Coronary artery (tissue), 2 donors: ENCODE measurements at places on chromosomes 5 and 9.

GRCh38 chr5:157026789-157027424 lies 32.0 kb downstream of the HAVCR1 start:
- DNase-seq, result no peak

GRCh38 chr5:149005077-149005892 lies 57.6 kb downstream of the SH3TC2 start:
- no peak for DNase-seq

GRCh38 chr5:166377756-166378155 lies 1913.7 kb upstream of the WWC1 start:
- no peak for DNase-seq

GRCh38 chr9:97773723-97774122 lies 76.6 kb upstream of the XPA start:
- DNase-seq, result no peak

GRCh38 chr5:178336889-178337288 lies 104.3 kb upstream of the PHYKPL start:
- DNase-seq, result no peak

GRCh38 chr9:118330191-118330986 lies 626.2 kb downstream of the TLR4 start:
- DNase-seq, result no peak

DNA sequence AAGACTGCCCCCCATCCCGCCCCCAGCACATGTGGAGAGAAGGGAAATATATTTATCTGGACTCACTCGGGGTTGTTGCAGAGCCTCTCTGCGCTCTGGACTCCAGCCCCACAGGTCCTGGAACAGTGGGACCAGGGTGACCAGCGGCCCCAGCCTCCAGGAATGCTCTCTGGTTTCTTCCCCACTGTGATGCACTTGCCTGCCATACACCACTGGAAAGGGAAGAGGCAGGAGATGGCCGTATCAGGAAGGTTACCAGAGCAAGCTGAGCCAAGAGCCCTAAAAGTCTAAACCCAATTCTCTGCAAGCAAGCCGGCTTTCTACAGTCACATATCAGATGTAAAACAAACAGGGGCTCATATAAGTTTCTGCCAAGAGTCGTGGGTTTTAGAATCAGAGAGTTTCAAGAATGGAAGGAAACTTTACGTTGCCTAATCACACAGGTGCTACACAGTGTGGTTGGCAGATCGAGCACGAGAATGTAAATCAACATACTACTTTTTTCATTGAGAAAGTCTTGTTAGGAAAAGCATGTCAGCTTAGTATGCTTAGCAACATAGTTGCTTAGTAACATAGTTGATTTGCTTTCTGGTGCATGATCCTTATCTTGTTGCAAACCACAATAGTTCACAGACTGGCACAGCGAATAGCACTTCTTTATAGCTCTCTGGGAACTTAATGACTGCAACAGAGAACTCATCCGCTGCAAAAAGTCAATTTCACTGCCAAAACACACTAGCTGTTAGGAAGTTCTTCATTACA lies 201.2 kb downstream of the TARS1 start:
- DNase-seq, result no peak

- DNase-seq, result no peak
Measured at GRCh38 chr9:130159057-130159456, 13.1 kb upstream of the NCS1 start.

DNA sequence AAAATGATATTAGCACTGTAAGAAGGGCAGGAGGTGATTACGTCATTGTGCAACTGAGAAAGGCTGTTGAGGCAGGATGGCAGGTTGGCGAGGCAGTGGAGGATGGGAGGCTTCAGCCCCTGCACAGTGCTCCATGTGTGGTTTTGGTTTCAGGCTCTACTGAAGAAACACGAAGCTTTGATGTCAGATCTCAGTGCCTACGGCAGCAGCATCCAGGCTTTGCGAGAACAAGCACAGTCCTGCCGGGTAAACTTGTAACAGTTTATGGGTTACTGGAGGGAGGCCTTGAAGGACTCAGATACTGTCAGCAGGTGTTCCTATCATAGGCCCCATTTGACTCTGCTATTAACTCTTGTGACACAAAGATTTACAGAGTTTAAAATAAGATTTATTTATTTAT lies 35.1 kb downstream of the SPTAN1 start:
- DNase-seq, result no peak

DNA sequence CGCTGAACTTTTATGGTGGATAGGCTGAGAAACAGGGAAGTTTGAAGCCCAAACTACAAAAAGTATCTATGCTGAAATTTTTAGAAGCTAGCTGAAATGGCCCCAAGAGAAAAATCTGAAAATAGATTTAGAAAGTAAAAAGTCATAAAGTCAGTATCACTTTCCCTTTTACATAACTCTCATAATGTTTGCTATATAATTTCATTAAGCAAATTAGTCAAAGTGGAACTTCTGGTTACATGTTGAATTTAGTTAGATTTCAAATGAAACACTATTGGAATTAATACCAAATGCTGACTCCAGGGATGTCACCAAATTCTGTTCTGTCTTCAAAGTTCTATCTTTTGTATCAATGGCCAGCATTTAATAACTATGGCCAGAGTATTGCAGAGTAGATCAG lies 126.9 kb downstream of the TTC39B start:
- no peak for DNase-seq

- DNase-seq, result no peak
Measured at GRCh38 chr5:6556802-6557102, 76.1 kb downstream of the NSUN2 start.

DNA sequence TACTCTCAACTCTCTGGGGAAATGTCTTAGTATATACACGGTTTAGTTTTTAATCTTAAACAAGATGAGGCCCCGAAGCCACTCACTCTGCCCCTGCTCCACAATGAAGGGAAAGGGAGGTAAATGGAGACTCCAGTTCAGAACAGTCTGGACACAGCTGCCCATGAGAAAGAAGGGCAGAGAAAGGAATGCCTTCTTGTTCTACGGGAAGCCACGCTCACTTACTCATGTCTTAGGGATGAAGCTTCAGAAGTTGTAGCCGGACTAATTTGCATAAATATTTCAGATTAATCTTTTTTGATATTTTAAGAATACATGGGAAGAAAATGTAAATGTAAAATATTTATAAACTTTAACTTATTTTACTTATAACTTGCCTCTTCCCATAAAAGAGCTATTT lies 94.0 kb downstream of the COL23A1 start:
- no peak for DNase-seq

GRCh38 chr9:69258551-69258950 lies 66.5 kb upstream of the ENTREP1 start:
- no peak for DNase-seq

DNA sequence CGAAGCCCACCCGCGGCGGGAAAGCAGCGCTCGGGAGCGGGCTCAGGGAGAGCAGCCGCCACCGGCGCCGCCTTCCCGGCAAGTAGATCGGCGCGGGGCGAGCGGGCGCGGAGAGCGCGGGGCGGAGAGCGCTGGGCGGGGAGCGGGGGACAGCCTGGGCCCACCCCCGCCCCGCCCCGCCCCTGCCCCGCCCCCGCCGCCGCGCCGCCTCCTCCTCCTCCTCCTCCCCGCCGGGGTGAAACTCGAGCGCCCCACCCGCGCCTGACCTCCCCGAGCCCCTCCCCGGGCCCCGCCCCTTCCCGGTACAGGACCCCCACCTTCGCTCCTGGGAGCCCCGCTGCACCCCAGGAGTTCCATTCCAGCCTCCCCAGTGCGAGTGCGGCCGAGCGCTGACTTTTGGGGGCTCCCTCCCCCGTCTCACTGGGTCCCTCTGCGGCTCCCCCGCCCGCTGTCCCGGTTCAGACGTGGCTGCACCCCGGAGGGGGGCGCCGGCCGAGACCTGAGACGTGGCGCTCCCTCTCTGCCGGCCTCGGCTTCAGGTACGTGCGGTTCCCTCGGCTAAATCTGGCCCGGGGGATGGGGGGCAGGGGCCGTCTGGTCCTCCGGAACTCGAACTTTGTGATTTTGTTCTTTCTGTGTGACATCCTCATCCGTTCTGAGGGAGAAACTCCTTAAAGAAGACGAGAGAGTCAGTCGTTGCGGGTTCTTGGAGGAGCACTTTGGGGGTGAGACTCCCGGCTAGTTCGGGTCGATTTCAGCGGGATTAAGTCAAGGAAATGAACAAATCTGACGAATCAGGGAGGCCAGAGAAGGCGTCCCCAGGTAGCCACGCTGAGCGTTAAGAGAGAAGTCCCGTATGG lies at the start of gene SEMA5A:
Gene SEMA5A (minus strand): TSS at position 84 of the 860 bp plus-strand sequence. CDS start 166,129 bp downstream, outside the sequence.
- DNase-seq, result peak; percentile 83

DNA sequence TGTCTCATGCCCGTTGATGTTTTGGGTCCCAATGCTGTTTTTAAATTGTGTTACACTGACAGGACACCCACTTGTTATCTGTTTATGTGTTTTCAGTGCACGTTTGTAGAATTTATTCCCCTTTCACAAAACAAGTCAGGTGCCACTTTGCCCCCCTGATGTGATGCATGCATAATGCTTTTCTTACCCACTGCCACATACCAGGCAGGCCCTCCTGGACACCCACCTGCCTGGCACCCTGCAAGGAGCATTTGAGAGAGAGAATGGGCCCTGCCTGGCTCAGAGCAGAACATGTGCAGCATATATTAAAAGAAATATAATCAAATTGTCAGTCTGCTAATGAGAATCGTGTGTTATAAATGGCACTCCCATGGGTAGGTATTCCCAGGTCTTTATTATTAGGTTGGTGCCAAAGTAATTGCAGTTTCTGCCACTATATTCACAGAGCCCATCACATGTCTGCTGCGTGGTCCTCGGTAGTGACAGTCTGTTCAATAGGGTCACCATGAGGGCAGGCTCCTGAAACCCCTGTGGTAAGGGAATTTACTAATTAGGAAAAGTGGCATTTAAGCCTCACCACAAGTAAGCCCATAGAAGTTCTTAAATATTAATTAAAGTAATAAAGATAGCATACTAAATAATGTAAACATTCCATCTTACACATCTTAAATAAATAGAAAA lies 52.2 kb upstream of the CKMT2 start:
- no peak for DNase-seq

- DNase-seq, result no peak
Measured at GRCh38 chr5:13994621-13995253, 50.2 kb upstream of the DNAH5 start.

- peak; percentile 28 for DNase-seq
Measured at GRCh38 chr9:35574578-35575122, 30.4 kb upstream of the TESK1 start.

DNA sequence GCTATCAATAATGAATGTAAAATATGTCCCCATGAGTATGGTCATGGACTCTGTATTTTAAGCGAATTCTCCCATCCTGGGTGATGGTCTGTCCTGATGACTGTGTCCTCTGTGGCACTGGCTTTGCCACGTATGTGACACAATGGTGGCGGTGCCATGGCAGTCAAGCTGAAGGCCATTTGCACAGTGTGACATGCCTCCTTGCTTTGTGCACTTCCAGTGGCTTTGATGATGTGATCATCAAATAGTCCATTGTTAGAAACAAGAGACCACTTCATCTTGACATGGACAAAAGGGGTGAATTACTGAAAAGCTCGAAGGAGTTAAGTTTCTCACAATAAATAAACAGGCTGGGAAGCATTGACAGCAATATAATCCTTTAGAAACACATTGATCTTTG lies 31.0 kb upstream of the PRRC1 start:
- DNase-seq, result no peak

GRCh38 chr5:51386916-51387883 lies 4.0 kb downstream of the ISL1 start:
- no peak for DNase-seq

- DNase-seq, result no peak
Measured at GRCh38 chr5:57036761-57037160, 84.8 kb upstream of the MIER3 start.
